Left kidney (tissue), 8 donors: ENCODE measurements at places on chromosomes 5 and 9. TPM values are rescaled to one million over a fixed set of nuclear protein-coding genes. Genes with fewer than 3 reads are reported as not detected.

ROPN1L gene
- 0.95 TPM for polyA plus RNA-seq

FREM1 gene
- 206 TPM for polyA plus RNA-seq

PRUNE2 gene
- polyA plus RNA-seq: 16.4 TPM

CDC25C gene
- polyA plus RNA-seq: 11.7 TPM

IFNB1 gene
- not detected for polyA plus RNA-seq

KIF12 gene
- polyA plus RNA-seq: 170 TPM

DNA sequence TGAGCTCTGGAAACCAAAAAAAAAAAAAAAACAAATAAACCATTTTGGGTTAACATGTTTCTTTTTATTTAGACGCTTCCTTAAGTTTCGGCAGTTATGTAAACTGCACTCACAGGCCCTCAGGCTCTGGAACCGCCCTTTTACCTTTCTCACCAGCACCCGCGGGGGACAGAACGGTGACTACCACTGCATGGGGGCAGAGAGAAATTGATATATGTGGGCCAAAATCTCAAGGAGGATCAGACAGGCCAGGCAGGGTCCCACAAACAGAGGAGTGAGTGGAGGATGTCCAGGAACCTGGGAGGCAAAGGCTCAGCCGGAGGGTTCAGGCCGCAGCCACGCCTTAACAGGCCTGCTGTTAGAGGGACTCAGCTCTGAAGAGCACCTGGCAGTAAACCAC lies 54.4 kb downstream of the IRX2 start:
- DNase-seq: no peak

DNA sequence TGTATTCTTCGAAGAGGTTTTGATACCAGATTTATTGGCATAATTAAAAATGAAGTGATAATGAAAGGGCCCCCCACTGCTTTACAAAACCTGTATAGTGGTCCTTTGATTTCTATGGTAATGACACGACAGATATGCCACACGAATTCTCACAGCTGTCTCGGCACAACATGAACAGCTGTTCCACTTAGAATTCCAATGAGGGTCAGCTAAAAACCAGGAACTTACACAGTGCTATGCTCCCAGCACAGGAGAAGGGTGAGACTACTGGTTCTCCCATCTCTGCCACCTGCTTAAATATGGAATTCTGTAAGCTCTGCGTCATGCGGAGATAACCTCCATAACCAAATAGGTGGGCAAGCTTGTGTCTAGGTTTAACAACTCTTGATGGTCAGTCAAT lies 183.0 kb upstream of the EFNA5 start:
- no peak for DNase-seq
